Cardiac muscle cell (in vitro differentiated cells and primary cell): ENCODE measurements at places on chromosomes 11 and 22. TPM values are rescaled to one million over a fixed set of nuclear protein-coding genes. Genes with fewer than 3 reads are reported as not detected.

- peaks cover 14% of the 10 kb centered on the region for H3K36me3 ChIP-seq
- peaks cover 13% of the 10 kb centered on the region for H3K4me1 ChIP-seq
- no peak overlapping the region for H3K27ac ChIP-seq
- no peak for DNase-seq
Measured at GRCh38 chr11:46692450-46692849, 8.0 kb downstream of the ARHGAP1 start.

- H3K4me1 ChIP-seq = no peaks in the 10 kb centered on the region
- no peaks in the 10 kb centered on the region for H3K27me3 ChIP-seq
- no peak for DNase-seq
Measured at GRCh38 chr22:49236541-49237075, 591.1 kb downstream of the BRD1 start.

DNA sequence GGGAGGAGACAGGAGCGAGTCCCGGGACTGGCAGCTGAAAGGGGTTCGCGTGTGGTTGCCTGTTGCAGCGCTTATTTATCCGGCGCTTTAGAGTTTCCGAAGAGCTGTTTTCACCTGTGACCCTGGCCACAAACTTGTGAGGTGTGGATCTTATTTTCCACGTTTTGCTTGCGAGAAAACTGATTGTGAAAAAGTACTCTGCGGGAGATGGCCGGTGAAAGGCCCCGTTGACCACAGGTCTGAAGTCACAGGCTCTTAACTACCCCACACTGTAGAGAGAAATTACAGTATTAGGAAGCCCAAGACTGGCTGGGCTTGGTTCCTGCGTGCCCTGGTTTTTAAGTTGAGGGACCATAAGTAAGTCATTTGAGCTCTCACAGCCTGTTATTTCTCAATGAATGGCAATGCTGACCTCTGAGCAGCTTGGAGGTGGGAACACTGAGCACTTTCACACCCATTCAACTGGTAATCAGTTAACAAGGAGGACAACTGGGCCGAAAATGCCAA lies 379 bp upstream of the RAB38 start:
- DNase-seq = peak; percentile 11
- H3K27me3 ChIP-seq = no peaks in the 10 kb centered on the region
- H3K36me3 ChIP-seq = no peaks in the 10 kb centered on the region
- peaks cover 13% of the 10 kb centered on the region for H3K4me1 ChIP-seq
- H3K27ac ChIP-seq = no peak overlapping the region

GRCh38 chr11:39806652-39807051 lies 1652.8 kb downstream of the LRRC4C start:
- no peaks in the 10 kb centered on the region for H3K4me1 ChIP-seq
- no peaks in the 10 kb centered on the region for H3K36me3 ChIP-seq
- no peak overlapping the region for H3K27ac ChIP-seq
- no peak overlapping the region for H3K4me3 ChIP-seq

- peak overlapping the region; percentile 44 for H3K27ac ChIP-seq
- no peak overlapping the region for H3K4me3 ChIP-seq
- no peaks in the 10 kb centered on the region for H3K36me3 ChIP-seq
- peaks cover 32% of the 10 kb centered on the region for H3K4me1 ChIP-seq
- H3K27me3 ChIP-seq = no peaks in the 10 kb centered on the region
Measured at GRCh38 chr11:122344215-122344614, 228.2 kb upstream of the BLID start.

- H3K4me1 ChIP-seq = no peaks in the 10 kb centered on the region
- peaks cover 27% of the 10 kb centered on the region for H3K36me3 ChIP-seq
- H3K27me3 ChIP-seq = no peaks in the 10 kb centered on the region
- peak; percentile 61 for DNase-seq
Measured at GRCh38 chr11:32960553-32961164, 55.0 kb upstream of the DEPDC7 start.

DNA sequence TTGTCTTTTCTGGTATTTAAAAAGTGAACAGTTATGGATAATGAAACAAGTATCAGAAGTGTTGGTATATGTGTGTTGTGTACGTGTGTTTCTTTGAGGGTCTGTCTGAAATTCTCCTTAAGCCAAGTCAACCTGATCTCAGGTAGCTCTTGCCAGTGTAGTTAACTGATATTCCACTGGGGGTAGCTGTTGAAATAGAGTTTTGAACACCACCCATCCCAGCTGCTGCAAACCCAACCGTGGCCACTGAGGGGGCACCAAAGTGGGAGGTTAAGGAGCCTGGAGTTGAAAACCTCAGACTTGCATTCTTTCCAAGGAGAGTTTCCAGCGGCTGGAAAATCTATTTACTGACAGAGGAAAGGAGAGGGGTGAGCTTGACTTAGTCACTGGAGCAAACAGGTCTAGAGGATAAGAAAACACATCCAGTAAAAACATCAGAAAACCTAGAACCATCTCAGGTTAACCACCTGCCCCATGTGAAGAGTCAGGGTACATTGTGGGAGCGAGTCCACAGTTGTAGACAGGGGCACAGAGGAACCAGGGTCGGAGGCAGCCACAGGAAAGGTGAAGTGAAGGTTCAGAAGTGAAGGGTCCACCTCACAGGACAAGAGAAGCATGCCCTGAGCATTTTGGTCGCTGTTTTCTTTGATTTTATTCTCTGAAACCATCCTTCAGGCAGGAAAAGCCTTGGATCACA lies 8.8 kb upstream of the CUL5 start:
- H3K27me3 ChIP-seq = no peaks in the 10 kb centered on the region
- no peak overlapping the region for H3K4me3 ChIP-seq
- H3K36me3 ChIP-seq = no peaks in the 10 kb centered on the region
- DNase-seq = peak; percentile 84
- no peaks in the 10 kb centered on the region for H3K4me1 ChIP-seq

GRCh38 chr22:37229805-37230672 lies 14.0 kb downstream of the RAC2 start:
- no peaks in the 10 kb centered on the region for H3K27me3 ChIP-seq
- H3K4me3 ChIP-seq = no peak overlapping the region
- DNase-seq = peak; percentile 38
- H3K27ac ChIP-seq = no peak overlapping the region
- H3K4me1 ChIP-seq = no peaks in the 10 kb centered on the region

- no peak overlapping the region for H3K4me3 ChIP-seq
- no peaks in the 10 kb centered on the region for H3K4me1 ChIP-seq
- H3K36me3 ChIP-seq = no peaks in the 10 kb centered on the region
Measured at GRCh38 chr11:110409174-110409573, 20.6 kb upstream of the FDX1 start.

DNA sequence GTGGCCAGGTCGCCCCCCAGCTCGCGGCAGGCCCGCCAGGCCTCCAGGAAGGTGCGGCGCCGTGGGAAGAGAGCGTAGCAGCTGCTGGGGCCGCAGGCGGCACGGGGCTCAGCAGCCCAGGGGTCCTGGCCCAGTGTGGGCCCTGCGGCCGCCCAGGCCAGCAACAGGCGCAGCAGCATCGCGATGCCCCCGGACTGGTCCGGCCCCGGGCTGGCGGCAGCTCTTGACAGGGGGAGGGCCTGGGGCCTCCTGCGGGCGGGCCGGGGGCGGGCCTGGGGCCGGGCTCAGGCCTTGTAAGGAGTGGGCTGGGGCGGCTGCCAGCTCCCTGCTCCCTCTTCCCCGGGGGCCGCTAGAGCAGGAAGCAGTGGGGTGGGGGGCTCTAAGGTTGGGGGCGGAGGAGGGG lies at the start of gene CD248:
Gene CD248 (minus strand): TSS at position 196 of the 403 bp plus-strand sequence. CDS start 17 bp downstream, at position 179.
- DNase-seq = peak; percentile 89
- peaks cover 24% of the 10 kb centered on the region for H3K4me1 ChIP-seq
- peak within 1 kb of the TSS; percentile 77 for H3K27ac ChIP-seq
- no peaks in the 10 kb centered on the region for H3K36me3 ChIP-seq
- no peaks in the 10 kb centered on the region for H3K27me3 ChIP-seq
- no peak within 1 kb of the TSS for H3K4me3 ChIP-seq

GRCh38 chr11:119469506-119469905 lies 46.5 kb upstream of the THY1 start:
- no peaks in the 10 kb centered on the region for H3K4me1 ChIP-seq
- no peaks in the 10 kb centered on the region for H3K27me3 ChIP-seq
- H3K4me3 ChIP-seq = no peak overlapping the region
- H3K27ac ChIP-seq = no peak overlapping the region

- H3K4me3 ChIP-seq = no peak overlapping the region
- H3K27me3 ChIP-seq = peaks cover 98% of the 10 kb centered on the region
- H3K36me3 ChIP-seq = no peaks in the 10 kb centered on the region
- DNase-seq = no peak
- H3K27ac ChIP-seq = no peak overlapping the region
- peaks cover 4% of the 10 kb centered on the region for H3K4me1 ChIP-seq
Measured at GRCh38 chr11:126996036-126996804, 4.3 kb downstream of the KIRREL3 start.

GRCh38 chr11:2071748-2072385 lies 67.3 kb downstream of the IGF2 start:
- no peaks in the 10 kb centered on the region for H3K36me3 ChIP-seq
- no peak overlapping the region for H3K4me3 ChIP-seq
- H3K27ac ChIP-seq = no peak overlapping the region
- DNase-seq = peak; percentile 45

- no peak overlapping the region for H3K4me3 ChIP-seq
- H3K36me3 ChIP-seq = no peaks in the 10 kb centered on the region
- H3K27ac ChIP-seq = no peak overlapping the region
- H3K4me1 ChIP-seq = no peaks in the 10 kb centered on the region
- no peaks in the 10 kb centered on the region for H3K27me3 ChIP-seq
Measured at GRCh38 chr11:11587122-11587521, 34.7 kb downstream of the GALNT18 start.

DNA sequence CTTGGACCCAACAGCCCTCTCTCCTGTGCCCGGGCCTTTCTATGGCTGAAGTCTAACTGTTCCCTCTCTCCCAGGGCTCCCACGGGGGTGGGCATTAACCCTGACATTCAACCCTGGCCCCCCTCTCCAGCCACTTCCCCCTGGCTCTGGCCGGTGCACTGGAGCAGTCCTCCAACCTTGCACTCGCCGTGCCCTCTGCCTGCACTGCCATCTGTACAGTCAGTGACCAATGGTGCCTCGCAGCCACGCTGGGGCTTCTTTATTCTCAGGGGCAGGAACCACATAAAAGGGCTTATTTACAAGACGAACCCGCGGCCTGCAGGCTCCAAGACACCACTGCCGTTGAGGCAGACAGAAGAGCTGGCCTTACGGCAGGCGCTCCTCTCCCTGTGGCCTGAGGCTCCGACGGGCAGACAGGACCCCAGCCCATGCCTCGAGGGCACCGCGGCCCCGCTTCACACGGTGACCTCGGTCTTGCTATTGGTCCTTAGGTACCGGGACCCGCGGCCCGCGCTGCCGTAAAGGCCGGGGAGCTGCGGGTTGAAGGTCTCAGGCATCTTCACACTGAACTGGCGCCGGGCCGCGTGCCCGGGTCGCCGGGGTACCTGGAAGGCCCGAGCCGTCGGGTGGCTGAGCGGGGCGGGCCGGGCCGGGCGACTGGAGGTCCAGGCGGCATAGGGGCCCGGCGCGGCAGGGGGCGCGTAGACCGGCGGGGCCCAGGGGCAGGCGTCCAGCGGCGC lies 5.4 kb downstream of the SHISA8 start:
- H3K27me3 ChIP-seq = peaks cover 61% of the 10 kb centered on the region
- H3K27ac ChIP-seq = no peak overlapping the region
- H3K4me3 ChIP-seq = peak overlapping the region; percentile 20
- H3K36me3 ChIP-seq = peaks cover 22% of the 10 kb centered on the region
- peaks cover 4% of the 10 kb centered on the region for H3K4me1 ChIP-seq

- no peak for DNase-seq
- H3K4me1 ChIP-seq = no peaks in the 10 kb centered on the region
- H3K36me3 ChIP-seq = no peaks in the 10 kb centered on the region
- no peak overlapping the region for H3K4me3 ChIP-seq
- no peak overlapping the region for H3K27ac ChIP-seq
Measured at GRCh38 chr11:11280826-11281225, 72.2 kb downstream of the CSNK2A3 start.

- no peak overlapping the region for H3K4me3 ChIP-seq
- no peaks in the 10 kb centered on the region for H3K27me3 ChIP-seq
- H3K4me1 ChIP-seq = peaks cover 12% of the 10 kb centered on the region
- no peaks in the 10 kb centered on the region for H3K36me3 ChIP-seq
- H3K27ac ChIP-seq = no peak overlapping the region
Measured at GRCh38 chr11:123480290-123480815, 50.3 kb downstream of the GRAMD1B start.

DNA sequence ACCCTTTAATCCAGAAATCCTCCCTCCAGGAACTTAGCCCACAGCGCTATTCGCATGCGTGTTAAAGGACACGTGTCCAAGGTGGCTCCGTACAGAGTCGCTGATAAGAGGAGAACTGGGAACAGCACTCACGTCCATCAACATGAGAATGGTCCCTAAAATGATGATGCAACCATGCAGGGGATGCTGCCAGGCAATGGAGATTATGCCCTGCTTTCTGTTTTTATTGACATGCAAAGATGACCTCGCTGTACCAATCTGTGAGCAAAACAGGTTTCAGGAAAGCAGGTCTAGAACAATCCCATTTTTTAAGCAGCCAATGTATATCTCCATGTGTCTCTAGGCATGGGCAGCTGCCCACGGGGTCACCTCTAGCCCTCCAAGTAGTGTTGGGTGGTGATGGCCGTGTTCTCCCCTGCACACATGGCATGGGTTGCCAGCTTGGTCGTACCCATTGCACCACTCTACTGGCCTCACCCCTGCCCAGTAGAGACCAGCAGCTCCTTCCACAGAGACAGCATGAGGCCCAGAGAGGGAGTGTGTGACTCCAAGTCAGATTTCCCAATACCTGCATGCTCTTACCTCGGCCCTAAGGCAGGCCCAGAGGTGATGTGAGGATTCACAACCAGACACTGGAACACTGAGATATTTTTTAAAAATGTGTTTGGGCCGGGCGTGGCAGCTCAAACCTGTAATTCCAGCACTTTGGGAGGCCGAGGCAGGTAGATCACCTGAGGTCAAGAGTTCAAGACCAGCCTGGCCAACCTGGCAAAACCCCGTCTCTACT lies 68.3 kb upstream of the LINC01488 start:
- no peaks in the 10 kb centered on the region for H3K27me3 ChIP-seq
- no peaks in the 10 kb centered on the region for H3K36me3 ChIP-seq
- no peak overlapping the region for H3K27ac ChIP-seq
- no peak overlapping the region for H3K4me3 ChIP-seq
- no peak for DNase-seq
- H3K4me1 ChIP-seq = no peaks in the 10 kb centered on the region

GRCh38 chr11:95655536-95655935 lies 134.0 kb downstream of the FAM76B start:
- no peaks in the 10 kb centered on the region for H3K4me1 ChIP-seq
- no peak for DNase-seq
- H3K27me3 ChIP-seq = no peaks in the 10 kb centered on the region

DNA sequence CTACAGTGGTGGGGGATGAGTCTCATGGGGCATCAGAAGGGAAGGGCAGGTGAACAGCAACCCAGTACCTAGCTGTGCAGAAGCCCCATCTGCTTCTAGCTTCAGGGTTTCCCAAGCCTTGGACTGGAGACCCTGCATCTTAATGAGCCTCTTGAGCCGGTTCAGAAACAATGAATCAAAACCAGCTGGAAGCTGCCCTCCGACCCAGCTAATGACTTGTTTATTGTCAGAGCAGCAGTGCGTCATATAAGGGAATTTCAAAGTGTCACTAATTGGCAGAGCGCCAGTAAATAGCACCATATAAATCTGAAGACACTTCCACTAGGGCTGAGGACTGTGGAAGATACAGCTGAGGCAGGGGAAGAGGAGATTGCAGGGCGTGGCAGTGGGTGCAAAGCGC lies 57.5 kb downstream of the RPUSD4 start:
- H3K4me1 ChIP-seq = no peaks in the 10 kb centered on the region
- no peak overlapping the region for H3K4me3 ChIP-seq
- H3K27me3 ChIP-seq = no peaks in the 10 kb centered on the region
- H3K27ac ChIP-seq = no peak overlapping the region

The MAPK8IP2 gene
- total RNA-seq = 1.7 and 2.4 TPM in 2 replicates

The CABP4 gene
- total RNA-seq = 0.32 TPM in 1 of 2 replicates, not detected in the other

The OR6M1 gene
- not detected in 2 replicates for total RNA-seq

The KCNE3 gene
- total RNA-seq = 0.14 and 1.4 TPM in 2 replicates

The KDM4D gene
- total RNA-seq = 3.7 and 3.8 TPM in 2 replicates

The VPREB1 gene
- not detected in 2 replicates for total RNA-seq

The PHF21B gene
- 4.8 and 7.2 TPM in 2 replicates for total RNA-seq

The AMPD3 gene
- total RNA-seq = 3.3 and 13.0 TPM in 2 replicates

The OR52I2 gene
- not detected in 2 replicates for total RNA-seq
